Coronary artery (tissue), 2 donors: ENCODE measurements at places on chromosomes 16 and 17.

DNA sequence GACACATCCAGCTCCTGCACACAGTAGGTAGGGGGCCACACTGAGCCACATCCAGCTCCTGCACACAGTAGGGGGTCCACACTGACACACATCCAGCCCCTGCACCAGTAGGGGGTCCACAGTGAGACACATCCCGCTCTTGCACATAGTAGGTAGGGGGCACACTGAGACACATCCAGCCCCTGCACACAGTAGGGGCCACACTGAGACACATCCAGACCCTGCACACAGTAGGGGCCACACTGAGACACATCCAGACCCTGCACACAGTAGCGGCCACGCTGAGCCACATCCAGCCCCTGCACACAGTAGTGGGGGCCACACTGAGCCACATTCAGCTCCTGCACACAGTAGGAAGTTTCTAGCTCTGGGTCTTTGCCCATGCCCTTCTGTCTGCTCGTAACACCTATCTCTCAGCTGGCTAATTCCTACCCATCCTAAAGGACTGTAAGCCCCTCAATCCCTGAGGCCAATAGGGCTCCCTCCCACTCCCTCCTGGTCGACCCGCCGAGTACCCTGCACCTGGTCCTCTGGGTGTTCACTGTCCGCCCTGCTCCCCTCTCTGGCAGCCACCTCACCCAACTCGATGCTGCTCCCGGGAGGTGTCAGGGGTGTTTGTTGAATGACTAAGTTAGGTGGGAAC is 9.4 kb upstream of the ATP2A3 start:
- DNase-seq: no peak

- DNase-seq: no peak
Observed at GRCh38 chr16:52404546-52404945, 142.4 kb downstream of the TOX3 start.

- DNase-seq: no peak
Observed at GRCh38 chr16:12201866-12202265, 225.3 kb downstream of the SNX29 start.

GRCh38 chr16:10314317-10314716 is 71.5 kb upstream of the ATF7IP2 start:
- DNase-seq: no peak

DNA sequence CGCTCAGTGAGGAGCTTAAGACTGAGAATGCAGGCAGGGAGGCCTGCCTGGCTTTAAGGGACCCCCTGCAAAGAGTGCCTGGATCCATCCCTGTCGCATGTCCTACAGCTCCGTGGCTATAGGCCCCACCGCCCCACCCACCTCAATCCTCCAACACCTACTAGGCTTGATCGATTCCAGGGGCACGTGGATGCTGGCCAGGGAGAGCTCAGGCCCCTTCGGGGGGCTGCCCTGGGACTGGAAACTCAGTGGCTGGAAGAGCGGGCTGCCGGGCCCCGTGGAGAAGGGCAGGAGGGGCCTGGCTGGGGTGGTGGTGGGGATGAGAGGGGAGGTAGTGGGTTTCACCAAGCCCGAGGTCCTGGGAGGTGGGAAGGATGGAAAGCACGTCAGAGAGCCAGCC is 22.2 kb downstream of the GGA3 start:
- DNase-seq: no peak

DNA sequence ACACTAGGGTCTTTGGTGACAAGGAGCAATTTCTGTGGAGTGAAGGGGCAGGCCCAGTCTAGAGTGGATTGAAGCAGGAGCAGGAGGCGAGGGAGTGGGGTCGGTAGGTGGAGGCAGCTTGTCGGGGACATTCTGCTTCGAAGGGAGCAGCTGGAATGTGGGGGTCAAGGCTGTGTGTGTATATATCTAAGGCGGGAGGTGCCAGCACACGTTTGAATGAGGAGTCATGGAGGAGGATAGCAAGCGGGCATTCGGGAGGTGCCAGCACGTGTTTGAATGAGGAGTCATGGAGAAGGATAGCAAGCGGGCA is 17.7 kb downstream of the NT5M start:
- DNase-seq: no peak

GRCh38 chr17:4405699-4406098 is 28.0 kb upstream of the SPNS3 start:
- DNase-seq: no peak

GRCh38 chr17:50719924-50720794 is 756 bp downstream of the LUC7L3 start:
- DNase-seq: no peak

DNA sequence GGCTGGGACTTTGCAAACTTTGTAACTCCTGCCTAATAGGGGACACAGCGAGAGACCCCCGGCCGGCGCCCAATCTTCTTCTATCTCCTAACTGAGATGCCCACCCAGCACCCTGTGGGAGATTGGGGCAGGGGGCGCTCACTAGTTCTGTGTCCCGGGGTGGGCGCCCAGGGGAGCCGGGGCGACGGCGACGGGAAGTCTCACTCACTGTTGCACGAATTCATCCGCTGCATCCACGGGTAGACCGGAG is 3.9 kb upstream of the HOXB5 start:
- no peak for DNase-seq

DNA sequence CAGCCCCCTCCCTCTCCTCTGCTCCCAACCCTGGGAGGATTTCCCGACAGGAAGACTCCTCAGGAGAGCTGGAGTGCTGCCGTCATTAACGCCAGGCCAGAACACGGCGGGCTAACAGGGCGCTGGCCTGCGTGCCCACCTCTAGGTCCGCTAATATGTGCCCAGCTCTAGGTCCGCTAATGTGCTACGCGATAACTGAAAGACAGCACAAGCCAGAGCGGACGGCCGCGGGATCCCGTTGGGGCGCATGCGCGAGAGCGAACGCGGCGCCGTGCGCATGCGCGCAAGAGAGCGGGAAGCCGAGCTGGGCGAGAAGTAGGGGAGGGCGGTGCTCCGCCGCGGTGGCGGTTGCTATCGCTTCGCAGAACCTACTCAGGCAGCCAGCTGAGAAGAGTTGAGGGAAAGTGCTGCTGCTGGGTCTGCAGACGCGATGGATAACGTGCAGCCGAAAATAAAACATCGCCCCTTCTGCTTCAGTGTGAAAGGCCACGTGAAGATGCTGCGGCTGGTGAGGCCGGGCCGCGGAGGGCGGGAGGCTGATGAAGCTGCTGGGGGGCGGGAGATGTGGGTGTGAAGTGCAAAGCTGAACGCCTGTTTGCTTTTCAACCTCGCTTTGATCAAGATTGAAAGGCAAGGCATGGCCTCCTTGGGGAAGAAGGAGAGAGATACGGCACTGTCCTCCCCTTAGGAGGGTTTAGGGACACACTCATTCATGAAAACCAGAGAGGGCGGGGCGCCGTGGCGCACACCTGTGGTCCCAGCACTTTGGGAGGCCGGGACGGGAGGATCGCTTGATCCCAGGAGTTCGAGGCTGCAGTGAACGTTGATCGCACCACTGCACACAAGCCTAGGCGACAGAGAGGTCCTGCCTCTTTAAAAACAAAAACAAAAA is at the start of gene CKLF:
TSS of gene CKLF (plus strand) at position 291 of the 892 bp plus-strand sequence. CDS start at position 431, 140 bp downstream.
- DNase-seq: peak; percentile 91

- DNase-seq: peak; percentile 95
Observed at GRCh38 chr17:1783834-1784611, 22.2 kb downstream of the SERPINF1 start.

DNA sequence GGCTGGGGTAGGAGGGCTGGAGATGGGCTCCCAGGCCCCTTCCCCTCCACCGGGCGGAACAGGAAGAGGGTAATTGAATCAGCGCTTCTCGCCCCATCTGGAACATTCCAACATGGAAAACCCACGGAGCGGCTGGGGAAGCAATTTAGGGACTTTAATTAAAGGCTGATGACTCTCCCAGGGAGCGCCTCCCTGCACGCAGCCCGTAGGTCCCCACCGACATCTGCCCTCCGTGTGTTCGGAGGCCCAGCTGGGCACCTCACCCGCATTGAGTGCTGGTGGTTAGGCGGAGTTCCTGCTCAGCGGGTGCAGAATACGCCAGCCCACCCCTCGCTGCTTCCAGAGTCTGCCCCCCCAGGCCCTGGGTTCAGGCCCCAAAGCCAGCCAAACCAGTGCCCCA is 10.0 kb downstream of the HS3ST6 start:
- DNase-seq: no peak

DNA sequence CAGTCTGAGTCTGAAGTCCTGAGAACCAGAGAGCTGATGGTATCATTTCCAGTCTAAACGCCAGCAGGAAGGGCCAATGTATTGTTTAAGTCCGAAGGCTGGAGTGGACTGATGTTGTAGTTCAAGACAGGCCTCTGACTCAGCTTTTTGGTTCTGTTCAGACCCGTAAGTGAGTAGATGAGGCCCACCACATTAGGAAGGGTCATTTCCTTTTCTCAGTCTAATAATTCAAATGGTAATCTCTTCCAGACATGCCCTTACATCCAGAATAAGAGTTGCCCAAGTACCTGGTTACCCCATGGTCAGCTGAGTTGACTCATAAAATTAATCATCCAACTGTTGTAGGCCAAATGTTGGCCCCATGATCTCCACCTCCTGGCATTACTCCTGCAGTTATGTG is 442.6 kb upstream of the HSBP1 start:
- no peak for DNase-seq

- DNase-seq: no peak
Observed at GRCh38 chr17:49746791-49747490, 17.0 kb downstream of the FAM117A start.

GRCh38 chr16:48498769-48499631 is 111.0 kb downstream of the N4BP1 start:
- DNase-seq: no peak

DNA sequence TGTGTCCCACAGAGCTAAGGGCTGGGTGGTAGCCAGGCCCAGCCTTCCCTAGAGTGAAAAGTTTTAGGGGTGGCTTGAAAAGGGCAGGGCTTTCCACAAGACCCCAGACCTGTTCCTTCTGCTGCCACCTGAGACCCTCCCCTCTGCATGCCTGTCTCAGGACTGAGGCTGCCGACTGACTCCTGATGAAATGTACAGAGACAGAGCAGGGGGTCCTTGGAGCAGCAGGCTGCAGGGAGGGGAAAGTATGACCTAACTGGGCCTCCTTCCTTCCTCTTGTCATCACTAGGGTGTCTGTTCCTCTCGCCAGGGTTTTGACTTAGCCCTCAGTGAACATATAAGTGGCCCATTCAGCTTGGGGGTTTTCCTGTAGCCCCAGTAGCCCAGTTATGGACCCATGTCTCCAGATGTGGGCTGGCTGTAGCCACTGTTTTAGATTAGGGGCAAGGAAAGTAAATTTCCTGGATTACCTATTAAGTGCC is 14.9 kb upstream of the NFATC3 start:
- DNase-seq: no peak
